ENCODE measurements at places on chromosomes 7 and 10.

- no peak for DNase-seq
These were observed 43.2 kb downstream of the PNLIPRP3 start for GRCh38 chr10:116470768-116471415.

DNA sequence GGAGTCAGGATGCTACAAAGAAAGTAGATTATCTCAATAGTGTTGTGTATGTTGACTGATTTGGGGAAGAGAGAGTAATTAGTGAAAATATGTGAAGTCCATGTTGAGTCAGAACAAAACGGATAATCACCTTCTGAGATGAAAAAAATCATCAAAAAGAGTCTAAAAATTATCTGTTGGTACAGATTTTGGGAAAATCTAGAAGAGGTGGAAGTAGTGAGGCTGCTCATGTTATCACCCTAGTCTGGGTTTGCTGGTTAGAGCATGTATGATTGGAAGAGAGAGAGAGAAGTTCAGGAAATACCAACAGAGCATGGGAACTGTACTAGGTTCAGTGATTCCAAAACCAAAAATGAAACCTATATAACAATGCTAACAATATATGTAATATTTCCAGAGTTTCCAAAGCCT is 12.3 kb downstream of the RPA3 start:
- DNase-seq, result no peak

DNA sequence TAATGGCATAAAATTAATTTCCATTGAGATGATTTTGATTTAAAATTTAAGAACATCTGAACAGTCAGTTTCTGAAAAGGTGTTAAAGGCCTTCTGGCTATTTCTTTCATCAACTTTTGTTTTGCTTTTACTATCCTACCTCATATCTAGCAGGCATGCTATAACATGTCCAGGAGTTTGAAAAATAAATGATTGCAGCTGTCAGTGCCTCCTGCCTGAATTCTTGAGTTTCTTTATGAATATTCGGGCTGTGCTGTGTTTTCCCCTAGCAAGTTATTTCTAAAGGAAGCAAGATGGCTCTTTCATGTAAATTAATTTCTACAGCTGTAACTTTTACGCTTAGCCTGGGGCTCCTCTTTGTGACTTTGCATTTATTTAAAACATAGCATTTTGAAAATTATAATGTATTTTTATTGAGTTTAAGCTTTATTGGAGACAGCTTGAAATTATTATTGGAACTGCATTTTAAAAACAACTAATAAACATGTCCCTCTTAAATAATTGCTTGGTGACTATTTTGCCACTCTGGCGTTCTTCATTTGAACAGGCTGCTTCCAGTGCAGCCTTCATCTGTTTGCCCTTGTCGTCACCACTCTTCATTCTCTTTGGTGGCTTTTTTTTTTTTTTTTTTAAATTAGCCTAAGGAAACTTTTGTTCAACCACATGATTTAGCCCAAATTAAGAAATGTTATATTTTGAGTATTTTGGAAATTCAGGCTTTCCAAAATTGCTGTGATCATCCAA is 1083.4 kb upstream of the LRRN3 start:
- no peak for DNase-seq

- DNase-seq, result no peak
These were observed 148.9 kb downstream of the ARID5B start for GRCh38 chr10:62050346-62050892.

- no peak for DNase-seq
These were observed 716 bp downstream of the SMARCD3 start for GRCh38 chr7:151247611-151248345.

GRCh38 chr10:97714401-97715258 is 1.1 kb downstream of the MARVELD1 start:
- DNase-seq, result peak; percentile 24

DNA sequence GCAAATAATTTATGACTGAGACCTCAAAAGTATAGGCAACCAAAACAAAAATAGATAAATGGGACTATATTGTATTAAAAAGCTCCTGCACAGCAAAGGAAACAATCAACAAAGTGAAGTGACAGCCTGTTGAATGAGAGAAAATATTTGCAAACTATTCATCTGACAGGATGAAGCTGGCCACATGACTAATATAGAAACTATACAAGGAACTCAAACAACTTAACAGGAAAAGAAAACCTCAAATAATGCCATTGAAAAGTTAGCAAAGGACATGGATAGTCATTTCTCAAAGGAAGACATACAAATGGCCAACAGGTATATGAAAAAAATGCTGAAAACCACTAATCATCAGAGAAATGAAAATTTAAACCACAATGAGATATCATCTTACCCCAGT is 245.1 kb downstream of the STK31 start:
- DNase-seq, result no peak

GRCh38 chr10:6678211-6678803 is 98.2 kb upstream of the PRKCQ start:
- peak; percentile 47 for DNase-seq

DNA sequence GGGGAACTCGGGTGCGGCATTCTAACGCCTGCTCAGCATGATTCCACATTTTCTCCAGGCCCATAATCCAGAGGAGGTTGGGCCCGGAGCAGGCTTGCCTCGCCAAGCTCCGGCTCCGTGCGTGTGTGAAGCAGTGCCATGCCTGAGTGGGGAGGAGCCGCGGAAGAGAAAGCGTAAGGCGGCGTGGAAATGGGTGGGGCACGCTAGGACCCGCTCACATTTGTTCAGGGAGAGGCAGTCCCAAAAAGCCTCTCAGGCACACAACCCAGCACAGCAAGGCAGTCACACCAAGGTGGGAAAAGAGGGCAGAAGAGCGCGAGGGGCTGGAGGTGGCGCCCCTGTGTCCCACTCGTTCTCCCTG is 695 bp upstream of the VDAC2 start:
- peak; percentile 77 for DNase-seq

- DNase-seq, result no peak
These were observed 49.6 kb upstream of the FZD8 start for GRCh38 chr10:35691522-35692236.

- DNase-seq, result no peak
These were observed 450.5 kb downstream of the DNAJB6 start for GRCh38 chr7:157787275-157787701.

- DNase-seq, result no peak
These were observed 85.8 kb downstream of the GRK5 start for GRCh38 chr10:119292968-119293760.

GRCh38 chr7:157658851-157659412 is 322.1 kb downstream of the DNAJB6 start:
- DNase-seq, result no peak

DNA sequence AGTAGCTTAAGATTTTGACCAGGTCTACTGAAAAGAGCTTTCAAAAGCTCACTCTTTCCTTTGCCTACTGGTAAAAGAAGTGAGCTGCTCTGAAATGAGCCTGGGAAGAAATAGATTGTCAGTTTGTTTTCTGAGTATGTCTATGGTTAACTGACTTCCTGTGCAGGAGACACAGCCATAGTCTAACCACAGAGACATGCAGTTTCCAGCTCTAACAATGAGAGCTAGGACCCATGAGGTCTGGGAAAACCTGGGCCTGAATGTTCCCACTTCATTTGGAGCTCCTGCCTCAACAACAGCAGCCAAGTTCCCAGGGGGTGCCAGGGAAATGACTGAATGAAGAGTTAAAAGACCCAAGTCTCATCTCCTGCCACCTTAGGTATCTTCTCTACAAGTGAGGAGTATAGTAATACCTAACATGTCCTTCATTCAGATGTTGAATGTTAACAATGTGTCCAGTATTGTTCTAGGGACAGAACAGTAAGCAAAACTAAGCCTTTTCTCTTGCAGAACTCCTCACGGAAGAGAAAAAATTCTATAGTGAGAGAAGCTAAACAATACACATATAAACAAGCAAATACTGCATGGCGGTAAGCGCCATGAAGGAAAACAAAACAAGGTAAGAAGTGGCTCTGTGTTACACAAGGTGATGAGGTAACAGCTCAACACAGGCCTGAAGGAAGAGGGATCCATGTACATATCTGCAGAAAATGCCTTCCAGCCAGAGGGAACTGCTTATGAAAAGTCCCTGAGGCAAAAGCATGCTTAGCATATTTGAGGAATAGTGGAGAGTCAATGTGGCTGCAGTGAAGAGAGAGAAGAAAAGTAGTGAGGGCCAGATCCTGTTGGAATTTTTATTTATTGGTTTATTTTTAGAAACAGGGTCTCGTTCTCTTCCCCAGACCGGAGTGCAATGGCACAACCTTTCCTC is 26.4 kb upstream of the ANKRD1 start:
- no peak for DNase-seq

GRCh38 chr10:101133489-101134298 is 2.6 kb downstream of the TLX1 start:
- DNase-seq, result no peak

GRCh38 chr7:102429141-102429899 is 4.1 kb upstream of the ORAI2 start:
- no peak for DNase-seq

GRCh38 chr10:387909-388660 is 252.8 kb downstream of the ZMYND11 start:
- no peak for DNase-seq

DNA sequence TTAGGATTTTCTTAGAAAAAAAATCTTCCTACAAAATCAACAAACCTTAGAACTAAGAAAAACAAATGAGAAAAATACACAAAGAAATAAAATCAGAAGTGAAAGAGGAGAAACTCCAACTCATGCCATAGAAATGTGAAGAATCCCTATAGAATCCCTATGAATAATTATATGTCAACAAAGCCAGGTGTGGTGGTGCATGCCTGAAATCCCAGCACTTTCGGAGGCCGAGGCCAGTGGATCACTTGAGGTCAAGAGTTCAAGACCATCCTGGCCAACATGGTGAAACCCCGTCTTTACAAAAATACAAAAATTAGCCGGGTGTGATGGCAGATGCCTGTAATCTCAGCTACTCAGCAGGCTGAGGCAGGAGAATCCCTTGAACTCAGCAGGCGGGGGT is 27.1 kb downstream of the ACSM6 start:
- no peak for DNase-seq

DNA sequence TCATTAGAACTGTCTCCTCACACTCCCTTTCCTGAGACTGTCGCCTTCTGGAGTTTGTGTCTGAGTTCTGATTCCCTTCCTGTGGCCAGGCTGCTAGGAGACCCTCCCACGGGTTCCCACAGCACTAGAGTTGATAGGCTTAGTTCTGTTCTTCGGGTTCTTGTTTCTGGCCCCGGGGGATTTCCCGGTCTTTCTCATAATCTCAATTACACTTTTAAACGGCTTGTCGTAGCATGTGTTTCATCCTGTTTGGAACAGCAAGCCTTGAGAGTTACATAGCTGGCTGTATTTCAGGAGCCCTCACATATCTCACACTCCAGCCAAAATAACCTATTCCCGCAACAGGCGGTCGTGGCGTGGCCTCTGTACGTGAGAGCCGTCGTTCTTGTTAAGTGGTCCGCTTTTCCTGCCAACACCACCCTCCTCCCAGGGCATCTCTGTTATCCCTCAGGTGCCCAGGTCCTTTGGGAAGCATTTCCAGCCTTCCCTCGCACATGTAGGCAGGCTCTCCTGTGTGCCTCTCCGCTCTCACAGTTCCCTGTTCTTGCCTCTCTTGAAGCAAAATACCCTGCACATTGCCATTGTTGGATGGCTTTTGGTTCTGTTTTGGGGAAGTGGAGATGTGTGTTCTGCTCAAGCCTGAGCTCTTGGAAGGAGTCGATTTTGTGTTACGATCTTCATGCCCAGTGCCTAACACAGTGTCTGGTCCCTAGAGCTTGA is 46.0 kb downstream of the CDC123 start:
- peak; percentile 55 for DNase-seq

GRCh38 chr7:150852371-150852905 is at the start of gene AOC1:
Gene AOC1 (plus strand): TSS chr7:150852517. CDS start chr7:150856471, 3,954 bp downstream.
- no peak for DNase-seq

DNA sequence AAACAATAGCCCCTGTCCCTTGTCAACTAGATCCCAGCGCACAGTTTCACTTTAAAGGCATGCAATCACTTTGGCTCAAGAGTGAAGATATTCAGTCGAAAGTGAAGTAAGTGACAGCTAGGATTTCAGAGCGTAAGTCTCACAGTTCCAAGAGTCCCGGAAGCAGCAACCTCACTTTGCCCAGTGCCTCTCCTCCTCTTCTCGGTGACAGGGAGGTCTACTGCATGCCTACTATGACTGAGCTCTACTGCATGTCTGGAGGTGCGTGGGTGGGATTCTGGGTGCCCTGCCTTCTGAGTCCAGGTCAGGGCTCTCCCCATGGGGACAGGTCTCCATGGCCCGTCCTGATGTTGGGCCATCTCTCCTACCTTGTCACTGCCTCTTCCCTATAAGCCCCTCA is 17.0 kb downstream of the PRKCQ start:
- DNase-seq, result peak; percentile 73

DNA sequence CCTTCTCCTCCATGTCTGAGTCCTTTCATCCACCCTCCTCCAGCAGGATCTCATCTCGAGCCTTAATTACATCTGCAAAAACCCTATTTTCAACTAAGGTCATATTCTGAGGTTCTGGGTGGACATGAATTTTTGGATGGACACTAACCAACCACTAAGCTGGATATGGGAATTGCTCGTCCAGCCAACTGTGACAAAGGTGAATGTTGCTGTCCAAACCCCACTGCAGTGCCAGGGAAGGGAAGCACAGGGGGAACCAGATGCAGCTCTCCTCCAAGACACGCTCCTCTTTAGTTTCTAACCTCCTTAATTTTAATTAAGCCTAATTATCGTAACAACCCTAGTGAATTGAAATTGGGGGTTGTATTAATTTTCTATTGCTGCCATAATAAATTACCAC is 65.1 kb upstream of the EBF3 start:
- DNase-seq, result no peak

DNA sequence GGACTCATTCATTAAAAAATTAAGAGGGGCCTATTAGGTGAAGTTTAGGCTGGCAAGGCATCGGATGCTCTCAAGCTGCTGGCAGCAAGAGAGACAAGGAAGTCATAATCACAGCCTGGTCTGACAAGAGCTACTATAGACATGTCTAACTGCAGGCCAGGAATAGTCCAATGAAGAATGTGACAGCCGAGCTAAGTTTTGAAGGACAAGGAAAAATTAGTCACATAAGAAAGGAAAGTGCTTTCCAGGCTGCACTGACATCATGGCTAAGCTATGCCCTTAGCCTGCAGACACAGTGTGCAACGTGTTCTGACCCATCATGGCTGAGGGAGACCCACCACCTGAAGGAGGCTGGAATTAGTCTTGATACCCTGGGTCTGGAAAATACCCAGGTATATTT is 281.1 kb downstream of the PLXNA4 start:
- no peak for DNase-seq

GRCh38 chr7:47979832-47980181 is 392 bp upstream of the HUS1 start:
- DNase-seq, result no peak

DNA sequence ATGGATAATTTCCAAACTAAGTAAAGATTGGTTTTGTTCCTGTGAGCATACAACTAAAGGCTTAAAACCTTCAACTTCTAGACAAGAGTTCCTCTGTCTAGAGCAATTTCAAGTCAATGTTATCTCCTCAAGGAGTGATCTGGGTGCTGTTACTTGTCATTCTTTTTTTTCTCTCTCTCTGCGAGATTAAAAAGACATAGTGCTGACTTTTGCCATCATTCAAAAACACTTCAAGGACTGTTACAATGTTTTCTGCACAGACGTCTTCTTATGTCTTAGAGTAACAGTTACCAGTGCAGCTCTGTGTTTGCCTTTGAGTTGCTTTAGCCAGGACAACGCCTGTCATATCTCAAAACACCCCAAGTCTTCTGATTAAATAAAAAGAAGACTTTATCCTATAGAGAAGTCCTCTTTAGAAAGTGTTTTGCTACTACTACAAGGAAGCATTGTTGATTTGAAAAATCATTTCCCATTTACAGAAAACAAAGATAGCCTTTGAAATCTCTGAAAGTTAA is 263.5 kb upstream of the FERD3L start:
- DNase-seq, result no peak

- no peak for DNase-seq
These were observed 57.6 kb upstream of the MDFIC start for GRCh38 chr7:114864278-114864677.
